ENCODE measurements at places on chromosomes 1 and 21. TPM values are rescaled to one million over a fixed set of nuclear protein-coding genes. Genes with fewer than 3 reads are reported as not detected.

Gene SAMD11
- 4.5 TPM for total RNA-seq

Gene STYXL2
- total RNA-seq, result not detected

Gene KRTAP6-2
- total RNA-seq, result not detected

Gene FCER1A
- not detected for total RNA-seq

Gene TP73
- not detected for total RNA-seq

Gene C4BPA
- not detected for total RNA-seq

Gene TAF1A
- total RNA-seq, result 13.0 TPM
